ENCODE measurements at places on chromosomes 13 and 19.
A peak's percentile ranks its signal among the peaks of the same experiment; 100 is the strongest.

GRCh38 chr19:47713046-47714021, at the start of gene EHD2:
Gene EHD2, plus strand, starts transcription at chr19:47713422. Its CDS starts 3,191 bp downstream, at chr19:47716613.
- no peak for DNase-seq

DNA sequence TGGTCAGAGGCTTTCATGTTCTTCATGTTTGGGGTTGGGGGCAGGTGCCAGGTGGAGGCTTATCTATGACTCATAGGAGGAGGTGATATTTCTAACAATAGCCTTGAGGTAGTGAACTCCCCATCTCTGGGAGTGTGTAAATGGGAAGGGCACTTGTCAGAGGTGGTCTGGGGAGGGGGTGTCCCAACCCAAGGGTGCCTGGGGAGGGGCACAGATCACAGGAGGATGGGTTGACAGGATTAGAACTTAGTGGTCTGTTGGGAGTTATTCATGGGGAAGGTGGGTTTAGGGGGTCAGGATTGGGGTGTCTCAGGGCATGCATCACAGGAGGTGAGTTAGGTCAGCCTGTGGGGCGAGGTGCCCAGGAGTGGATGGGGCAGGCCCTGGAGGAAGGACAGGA, 1.6 kb downstream of the ACTL9 start:
- DNase-seq: no peak

DNA sequence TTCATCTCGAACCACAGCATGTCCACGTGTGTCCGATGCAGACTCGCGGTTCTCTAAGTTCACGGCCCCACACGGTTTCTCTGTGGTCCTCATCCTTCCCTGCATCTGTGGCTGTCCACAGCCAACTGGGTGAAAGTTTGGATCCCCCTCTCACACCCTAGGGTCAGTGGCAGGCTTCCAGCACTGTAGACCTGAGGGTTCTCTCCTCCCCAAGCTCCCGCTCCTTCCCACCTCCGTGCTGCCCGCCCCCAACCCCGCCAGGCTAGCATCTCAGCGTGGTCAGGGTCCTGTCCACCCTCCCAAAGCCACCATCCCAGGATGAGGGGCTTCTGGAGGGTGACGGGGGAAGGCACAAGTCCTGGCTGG, 3.0 kb downstream of the ANGPTL4 start:
- no peak for DNase-seq

DNA sequence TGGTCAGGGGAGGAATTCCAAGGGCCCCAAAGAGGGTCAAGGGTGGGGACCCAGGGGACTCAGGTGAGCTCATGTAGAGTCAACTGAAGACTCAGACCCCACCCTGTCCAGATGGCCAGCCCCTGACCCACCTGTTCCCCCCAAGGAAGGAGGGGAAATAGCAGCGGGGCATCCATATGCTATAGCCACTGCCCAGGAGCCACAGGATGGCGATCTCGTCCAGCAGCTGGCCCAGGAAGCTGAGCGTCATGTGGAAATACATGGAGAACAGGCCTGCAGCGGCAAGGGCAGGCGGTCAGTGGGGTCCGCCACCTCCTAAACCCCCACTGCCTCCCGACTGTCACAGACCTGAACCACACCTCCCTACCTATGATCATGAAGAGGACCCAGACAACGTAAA, 21.4 kb downstream of the ACER1 start:
- DNase-seq: no peak

DNA sequence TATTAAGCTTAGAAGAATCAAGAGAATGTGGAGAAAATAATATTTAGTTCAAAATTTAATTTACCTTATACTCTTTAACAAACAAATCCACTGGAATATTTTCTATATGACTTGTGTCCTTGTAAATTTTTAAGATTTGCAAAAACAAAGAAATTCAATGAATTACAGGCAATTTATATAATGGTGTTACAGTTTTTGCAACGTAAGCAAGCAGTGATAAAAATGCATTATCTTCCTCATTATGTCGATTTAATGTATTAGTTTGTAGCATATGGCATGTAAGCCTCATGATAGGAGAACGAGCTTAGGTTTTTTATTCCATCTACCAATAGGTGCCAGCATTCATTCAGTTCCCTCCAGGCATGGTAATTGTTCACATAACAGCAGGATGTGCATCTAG, 100.0 kb upstream of the PCDH9 start:
- DNase-seq: no peak

DNA sequence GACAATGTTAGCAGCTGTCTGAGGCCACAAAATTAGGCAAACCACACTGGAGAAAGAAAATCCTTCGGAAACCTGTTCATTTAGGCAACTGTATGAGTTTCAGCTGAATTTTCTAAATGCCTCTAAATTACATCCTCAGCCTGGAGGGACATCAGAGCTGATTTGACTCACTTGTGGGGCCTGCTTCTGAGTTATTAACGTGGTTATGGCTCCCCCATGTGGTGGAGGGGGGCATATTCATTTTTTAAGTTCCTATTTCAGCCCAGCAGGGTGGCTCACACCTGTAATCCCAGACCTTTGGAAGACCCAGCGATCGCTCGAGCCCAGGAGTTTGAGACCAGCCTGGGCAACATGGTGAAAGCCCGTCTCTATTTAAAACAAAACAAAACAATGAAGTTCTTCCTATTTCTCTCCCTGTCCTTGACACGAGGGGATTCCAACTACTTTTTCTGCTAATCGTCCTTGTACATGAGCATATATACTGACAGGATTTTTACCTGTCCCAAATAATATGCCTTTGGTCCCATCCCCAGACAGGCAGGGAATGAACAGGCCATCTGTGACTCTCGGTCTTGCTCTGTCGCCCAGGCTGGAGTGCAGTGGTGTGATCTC, 31.5 kb upstream of the HIF3A start:
- peak; percentile 18 for DNase-seq

All from nucleus accumbens (tissue), 56 donors.